ENCODE measurements at places on chromosomes 11 and 22.

- no peak for DNase-seq
Measured at GRCh38 chr11:117862019-117862725, 14.3 kb downstream of the FXYD6 start.

DNA sequence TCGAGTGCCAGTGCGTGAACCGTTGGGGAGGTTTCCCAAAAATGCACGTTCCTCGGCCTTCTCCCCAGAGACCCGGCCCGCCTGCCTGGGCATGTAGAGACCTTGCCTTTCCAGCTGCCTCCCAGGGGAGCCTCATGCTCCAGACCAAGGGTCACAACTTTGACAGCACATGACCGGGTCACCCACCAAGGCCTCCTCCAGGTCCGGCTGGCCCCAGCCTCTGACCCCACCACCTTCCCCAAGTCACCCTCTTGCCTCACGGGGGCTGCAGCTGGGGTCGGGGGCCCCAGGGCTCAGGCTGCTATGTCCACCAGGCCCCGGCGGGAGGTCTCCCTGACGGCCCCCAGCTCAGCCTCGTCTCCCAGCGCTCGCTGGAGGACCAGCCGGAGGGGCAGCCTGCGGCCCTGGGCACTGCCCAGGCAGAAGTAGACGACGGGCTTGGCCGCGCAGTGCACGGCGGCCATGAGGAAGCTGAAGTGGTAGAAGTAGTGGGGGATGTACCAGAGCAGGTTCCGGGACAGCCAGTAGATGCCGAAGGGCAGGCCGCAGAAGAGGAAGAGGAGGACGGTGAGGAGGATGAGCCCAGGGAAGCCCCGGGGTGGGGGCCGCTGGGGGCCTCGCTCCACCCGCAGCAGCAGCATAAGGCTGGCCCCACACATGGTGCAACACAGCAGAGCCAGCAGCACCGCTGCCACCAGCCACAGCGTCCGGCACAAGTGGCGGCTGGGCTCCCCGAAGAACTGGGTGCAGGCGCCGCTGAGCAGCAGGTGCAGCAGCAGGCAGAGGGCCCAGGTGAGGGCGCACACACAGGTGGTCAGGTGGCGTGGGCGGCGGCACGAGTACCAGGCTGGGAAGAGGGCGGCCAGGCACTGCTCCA is 4.4 kb downstream of the MRGPRE start:
- no peak for DNase-seq

DNA sequence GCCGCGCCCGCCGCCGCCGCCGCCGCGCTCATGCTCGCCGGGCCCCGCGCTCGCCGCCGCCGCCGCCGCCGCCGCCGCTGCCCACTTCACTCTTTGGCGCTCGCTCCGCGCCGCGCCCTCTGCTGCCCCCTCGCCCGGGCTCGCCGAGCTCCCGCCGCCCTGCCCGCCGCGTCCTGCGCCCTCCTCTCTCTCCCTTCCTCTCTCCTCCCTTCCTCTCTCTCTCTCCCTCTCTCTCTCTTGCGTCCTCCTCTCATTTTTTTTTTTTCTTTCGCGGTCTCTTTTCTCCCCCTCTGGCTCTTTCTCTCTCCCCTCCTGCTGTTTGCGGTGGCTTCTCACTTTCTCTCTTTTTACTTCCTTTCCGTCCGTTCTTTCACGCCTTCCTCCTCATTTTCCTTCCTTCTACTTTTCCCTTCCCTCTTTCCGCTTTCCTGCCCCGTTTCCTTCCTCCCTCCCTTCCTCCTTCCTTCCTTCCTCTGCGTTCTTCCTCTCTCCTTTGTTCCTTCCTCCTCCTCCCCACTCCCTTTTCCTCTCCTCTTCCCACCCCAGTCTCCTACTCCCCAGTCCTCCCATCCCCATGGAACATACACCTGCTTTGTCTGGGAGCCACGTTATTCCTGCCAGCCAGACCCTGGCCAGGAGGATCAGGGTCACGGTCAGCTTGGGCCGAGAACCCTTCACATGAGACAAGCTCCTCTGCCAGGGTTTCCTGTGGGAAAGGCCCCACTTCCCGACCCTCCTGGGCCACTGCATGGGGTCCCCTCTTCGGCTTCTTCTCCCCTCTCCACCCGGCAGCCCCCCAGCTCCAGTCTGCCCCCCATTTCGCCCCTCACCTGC is 19.3 kb upstream of the SHISAL1 start:
- no peak for DNase-seq

DNA sequence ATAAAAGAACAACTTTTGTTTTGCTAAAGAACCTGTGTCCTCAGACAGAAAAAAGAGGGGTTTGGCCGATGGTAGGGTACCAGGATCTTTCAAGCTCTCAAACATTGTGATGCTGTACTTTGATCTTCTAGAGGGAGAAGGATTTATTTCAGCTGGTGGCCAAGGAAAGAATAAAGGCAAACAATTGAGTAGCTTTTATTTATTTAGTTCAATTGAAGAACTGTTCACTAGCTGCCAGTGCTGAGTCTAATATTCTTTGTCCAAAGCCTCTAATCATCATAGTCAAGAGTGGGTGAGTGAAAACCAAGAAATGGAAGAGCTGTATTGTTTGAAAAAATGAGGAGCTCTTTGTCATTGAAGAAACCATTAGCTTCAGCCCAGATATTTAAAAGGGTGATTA is 138.4 kb downstream of the FAT3 start:
- no peak for DNase-seq

DNA sequence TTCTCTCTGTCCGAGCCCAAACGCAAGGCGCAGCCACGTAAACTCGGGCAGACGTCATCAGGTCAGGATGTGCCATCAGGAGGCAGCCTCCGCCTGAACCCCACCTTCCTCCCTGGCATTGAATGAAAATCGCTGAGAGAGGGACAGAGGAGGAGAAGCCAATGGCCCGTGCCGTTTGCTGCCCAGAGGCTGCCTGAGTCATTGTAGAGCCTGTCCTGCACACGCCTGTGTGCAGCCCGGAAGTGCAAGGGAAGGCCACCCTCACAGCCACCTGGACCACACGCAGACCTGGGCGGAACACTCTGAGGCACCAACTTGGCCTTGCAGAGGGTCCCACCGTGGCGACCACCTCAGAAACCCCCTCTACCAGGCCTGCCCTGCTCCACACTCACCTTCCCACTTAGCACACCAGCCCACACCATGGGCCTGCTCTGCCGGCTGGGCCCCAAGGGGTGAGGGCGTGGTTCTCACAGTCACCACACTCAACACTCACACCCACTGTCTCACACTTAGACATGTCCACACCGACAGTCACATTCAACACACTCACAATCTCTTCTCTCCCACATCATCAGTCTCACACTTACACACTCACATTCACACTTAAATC is 9.1 kb downstream of the CHID1 start:
- DNase-seq, result no peak

Data from NCI-H446 treated with DMSO at 0.1 percent for 48 hours (cell line).